ENCODE measurements at places on chromosomes 2 and 18.

DNA sequence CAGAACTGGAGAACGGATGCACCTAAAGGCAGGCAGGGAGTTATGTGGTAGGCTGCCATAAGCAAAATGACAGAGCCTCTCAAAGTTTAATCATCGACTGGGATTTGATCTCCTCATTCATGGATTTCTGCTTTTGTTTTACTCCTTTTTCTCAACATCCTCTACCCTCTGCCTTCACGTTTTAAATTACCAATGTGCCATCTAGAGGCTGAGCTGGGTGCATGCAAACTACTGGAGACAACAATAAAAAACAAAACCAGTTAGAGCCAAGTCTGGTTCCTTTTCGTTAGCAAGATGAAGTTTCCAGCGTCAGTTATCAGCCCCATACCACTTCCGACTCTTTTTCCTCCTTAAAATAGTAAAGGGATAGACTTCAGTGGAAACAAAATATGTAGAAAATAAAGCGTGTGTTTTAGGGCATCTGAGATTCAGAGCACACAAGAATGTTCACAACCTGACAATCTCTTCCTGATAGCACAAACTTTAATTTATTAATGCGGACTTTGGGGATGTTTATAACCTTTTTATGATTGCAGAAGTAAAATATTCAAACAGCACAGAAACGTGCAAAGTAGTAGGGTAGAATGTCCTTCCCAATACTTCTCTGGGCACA lies 117.0 kb downstream of the LAMA1 start:
- DNase-seq, result no peak

- DNase-seq, result no peak
These were observed 183.1 kb downstream of the INO80D start for GRCh38 chr2:205902900-205903237.

- DNase-seq, result no peak
These were observed 153.6 kb downstream of the HRH4 start for GRCh38 chr18:24613896-24614640.

DNA sequence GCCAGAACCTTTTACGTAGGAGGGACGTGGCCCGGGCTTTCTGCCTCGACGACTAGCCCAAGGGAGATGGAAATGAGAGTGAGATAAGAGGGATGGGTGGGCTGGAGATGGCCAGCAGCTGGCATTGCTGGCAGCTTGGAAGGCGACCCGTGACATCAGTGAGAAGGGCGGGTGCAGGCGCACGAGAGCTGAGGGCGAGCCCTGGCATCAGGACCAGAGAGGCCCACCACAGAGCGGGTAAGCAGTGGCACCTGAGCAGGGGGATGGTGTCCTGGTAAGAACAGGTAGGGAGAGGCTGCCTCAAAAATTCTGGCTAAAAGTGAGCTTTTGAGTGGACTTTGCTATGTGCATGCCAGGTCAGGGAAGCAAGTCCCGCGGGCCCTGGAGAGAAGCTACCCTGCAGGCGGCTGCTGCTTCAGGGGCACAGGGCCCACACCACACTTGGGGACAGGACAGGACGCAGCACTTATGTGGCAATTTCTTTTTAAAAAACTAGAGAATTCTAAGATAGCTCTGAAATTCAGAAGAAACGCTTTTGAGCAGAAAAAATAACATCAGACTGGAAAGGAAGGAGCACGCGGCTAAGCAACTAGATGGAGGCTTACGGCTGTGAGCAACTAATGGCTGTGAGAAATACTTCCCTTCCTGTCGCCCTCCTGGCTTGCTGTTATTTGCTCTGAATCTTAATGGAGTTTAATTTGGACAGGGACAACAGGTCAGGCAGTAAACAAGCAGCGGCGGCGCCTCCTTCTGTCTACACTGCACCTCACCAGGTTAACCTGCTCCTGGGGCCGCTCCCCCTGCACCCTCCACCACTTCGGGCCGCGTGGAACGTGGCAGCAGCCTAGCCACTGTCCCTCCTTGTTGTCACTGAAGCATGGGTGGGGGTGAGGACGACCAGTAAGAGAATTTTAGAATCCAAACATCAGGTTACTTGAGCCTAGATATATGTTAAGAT lies 20.5 kb downstream of the THAP4 start:
- no peak for DNase-seq

- DNase-seq, result no peak
These were observed 54.3 kb upstream of the TSPYL6 start for GRCh38 chr2:54310311-54310710.

GRCh38 chr18:69326094-69326493 lies 74.6 kb upstream of the DOK6 start:
- no peak for DNase-seq

DNA sequence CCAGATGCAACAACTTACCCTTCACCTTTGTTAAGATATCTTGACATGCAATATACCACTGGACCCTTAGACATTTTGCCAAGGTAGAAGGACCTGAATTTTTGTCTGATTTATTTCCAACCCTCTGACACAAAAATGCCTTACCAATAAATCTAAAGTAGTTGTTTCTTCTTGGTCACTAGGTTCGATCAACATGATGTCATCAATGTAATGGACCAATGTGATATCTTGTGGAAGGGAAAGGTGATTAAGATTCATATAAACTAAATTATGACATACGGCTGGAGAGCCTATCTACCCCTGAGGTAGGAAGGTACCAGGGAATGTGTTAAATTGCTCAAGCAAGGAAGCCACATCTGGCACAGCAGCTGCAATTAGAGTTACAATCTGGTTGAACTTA lies 67.7 kb upstream of the SERPINE2 start:
- no peak for DNase-seq

GRCh38 chr2:46041434-46041833 lies 255.8 kb upstream of the EPAS1 start:
- no peak for DNase-seq

- no peak for DNase-seq
These were observed 45.2 kb downstream of the NCK2 start for GRCh38 chr2:105789745-105790460.
